ENCODE measurements at places on chromosomes 16 and 17.

GRCh38 chr16:85652431-85653221 is 36.1 kb downstream of the GINS2 start:
- no peak for DNase-seq

DNA sequence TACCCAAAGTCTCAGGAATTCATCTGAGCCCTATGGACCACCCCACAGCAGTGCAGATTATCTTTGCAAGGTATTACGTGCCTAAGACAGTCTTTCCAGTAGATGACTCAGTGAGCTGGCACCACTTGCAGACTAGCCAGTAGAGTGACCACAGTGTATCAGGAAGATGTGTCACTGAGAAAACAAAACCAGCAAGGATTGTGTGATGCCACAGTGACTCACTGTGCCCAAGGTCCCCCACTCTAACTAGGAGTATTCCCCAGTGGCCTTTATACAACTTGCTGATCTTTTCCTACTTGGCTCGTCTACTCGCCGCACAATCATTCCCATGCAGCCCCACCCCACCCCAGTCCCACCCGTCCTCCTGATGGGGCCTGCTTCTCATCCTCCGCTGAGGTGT is 26.8 kb upstream of the PRKCA start:
- DNase-seq, result no peak

GRCh38 chr17:3025421-3026124 is 37.8 kb downstream of the OR1D5 start:
- no peak for DNase-seq

DNA sequence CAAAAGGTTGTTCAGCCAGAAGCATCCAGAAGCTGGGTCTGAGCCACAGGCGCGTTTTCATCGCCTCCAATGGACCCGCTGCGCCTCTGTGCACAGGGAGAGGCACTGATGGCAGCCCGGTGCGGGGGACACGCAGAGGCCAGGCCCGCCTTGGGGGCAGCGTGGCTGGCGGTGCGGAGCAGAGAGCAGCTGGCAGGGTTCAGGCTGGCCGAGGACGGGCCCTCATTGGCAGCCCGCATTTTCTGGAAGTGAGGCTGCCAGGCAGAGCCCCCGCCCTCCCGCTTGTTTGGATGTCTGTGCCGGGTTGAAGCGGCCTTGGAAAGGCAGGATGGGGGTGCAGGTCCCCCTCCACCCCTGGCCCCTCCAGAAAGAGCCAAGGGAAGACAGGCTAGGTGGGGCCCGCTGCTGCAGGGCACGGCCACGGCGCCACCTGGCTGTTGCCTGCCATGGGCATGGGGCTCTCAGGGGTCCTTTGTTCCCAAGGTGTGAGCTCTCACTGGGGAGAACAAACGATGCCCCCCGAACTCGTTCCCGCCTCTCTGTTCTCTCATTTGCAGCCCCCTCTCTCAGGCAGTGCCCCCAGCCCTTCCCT is 18.8 kb downstream of the GSE1 start:
- no peak for DNase-seq

GRCh38 chr17:76940738-76941350 is 72.6 kb downstream of the MGAT5B start:
- no peak for DNase-seq

- no peak for DNase-seq
Observed at GRCh38 chr17:58587713-58588117, 73.3 kb upstream of the MTMR4 start.

DNA sequence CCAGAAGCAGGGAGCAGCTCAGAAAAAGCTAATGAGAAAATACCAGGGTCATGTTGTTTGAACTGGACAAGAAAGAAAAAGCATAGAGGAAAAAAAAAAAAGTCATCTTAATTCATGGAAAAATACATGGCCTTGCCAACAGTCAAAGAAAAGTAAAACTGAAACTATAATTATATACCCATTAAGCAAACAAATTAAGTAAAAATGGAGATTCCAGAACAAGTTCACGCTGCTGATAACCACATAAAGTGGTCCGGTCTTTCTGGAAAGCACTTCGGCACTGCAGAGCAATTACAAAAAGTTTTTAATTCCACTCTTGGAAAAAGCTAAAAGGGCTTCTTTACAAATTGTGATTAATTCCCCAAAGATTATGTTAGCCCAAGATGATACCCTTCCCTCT is 12.4 kb upstream of the P2RX5 start:
- DNase-seq, result no peak

DNA sequence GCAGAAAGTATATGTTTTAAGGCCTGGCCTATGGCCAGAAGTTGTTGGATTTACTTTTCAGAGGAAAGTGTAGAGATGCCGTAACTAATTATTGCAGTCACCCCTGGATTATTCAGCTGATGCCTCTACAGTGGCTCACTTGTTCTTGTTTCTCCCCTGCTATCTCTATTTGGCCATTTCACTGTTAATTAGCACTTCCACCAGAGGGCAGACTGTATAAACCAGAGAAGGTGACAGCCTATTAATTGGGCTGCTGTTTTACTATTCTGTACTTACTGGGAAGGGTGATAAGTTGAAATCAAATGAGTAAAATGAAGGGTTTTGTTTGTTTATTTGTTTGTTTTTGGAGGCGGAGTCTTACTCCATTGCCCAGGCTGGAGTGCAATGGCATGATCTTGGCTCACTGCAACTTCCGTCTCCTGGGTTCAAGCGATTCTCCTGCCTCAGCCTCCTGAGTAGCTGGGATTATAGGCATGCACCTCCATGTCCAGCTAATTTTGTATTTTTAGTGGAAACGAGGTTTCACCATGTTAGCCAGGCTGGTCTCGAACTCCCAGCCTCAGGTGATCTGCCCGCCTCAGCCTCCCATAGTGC is 66.0 kb downstream of the CDK12 start:
- no peak for DNase-seq

DNA sequence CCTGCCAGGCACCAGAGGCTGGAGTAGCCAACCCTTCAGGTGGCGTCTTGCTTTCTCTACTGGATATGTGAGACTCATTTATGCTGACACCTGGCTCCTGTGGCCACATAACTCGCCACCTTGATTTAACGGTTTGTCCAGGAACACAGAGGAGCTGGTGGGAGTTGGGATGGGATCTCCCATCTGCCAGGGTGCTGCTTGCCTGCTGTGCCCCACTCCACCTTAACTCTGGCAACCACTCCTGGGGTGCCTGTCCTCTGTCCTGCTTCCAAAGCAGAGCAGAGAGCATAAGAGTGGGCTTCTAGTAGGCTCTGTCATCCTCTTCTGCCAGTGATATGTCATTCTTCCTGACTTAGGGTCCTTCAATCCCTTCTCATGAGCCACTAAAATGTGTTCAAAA is 63.4 kb upstream of the ZNF423 start:
- no peak for DNase-seq

GRCh38 chr17:48728232-48729231 is at the start of gene HOXB13:
TSS of gene HOXB13 (minus strand) at chr17:48728750. CDS start at chr17:48728593, 157 bp downstream.
- no peak for DNase-seq

GRCh38 chr17:17304521-17304985 is 1.4 kb downstream of the NT5M start:
- no peak for DNase-seq

GRCh38 chr17:61005358-61005757 is 327.7 kb downstream of the BCAS3 start:
- no peak for DNase-seq

DNA sequence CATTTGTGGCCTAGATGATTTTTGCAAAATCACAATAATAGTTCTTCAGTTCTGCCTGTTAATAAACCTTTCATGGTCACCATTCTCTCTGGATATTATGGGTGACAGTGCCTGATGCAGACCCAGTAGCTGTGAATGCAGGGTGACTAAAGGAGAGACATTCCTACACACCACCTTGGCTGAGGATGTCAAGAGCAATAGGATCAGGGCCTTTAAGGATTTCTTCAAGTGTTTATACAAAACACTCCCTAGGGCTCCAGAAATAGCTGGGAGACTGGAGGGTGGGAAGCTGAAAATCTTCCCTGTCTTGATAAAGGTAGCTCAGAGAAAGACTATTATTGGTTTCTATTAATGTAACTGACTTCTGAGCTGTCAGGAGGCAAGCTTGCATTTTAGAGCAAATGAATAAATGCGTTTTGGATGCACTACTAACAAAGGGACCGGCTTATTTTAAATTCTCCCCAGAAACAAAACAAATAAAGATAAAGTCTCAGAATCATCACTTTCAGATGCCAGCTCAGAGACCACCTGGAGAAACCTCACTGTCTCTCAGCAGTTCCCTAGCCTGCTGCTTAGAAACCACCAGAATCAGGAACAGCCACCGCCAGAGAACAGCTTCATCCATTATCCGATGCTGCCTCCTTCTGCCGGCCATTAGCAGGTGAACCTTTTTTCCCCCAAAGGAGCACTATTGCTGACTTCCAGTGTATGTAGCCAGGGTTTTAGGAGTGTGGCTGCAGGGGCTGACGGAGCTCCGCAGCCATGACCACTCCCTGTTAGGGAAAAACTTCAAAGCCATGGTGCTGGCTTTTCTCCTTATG is 171.4 kb upstream of the DYNLRB2 start:
- no peak for DNase-seq

GRCh38 chr17:60311186-60311585 is 80.7 kb downstream of the USP32 start:
- no peak for DNase-seq

DNA sequence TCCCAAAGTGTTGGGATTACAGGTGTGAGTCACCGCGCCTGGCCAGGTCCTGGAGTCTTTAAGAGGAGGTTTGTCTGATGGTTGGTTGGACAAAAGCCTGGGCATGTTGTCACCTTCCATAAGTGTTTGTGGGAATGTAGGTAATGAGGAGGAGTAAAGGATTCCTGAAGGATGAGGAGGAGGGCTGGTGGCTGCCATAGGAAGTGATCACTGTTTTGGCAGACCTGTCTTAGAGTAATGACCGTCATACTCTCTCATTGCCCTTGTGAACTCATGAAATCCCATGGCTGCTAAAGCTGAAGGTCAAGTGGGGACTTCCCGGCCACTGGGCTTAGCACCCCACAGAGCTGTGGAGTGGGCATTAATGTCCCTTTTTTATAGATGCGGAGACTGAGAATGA is 40.5 kb downstream of the TENT4B start:
- DNase-seq, result no peak

- no peak for DNase-seq
Observed at GRCh38 chr16:85407-85782, 7.4 kb downstream of the MPG start.

DNA sequence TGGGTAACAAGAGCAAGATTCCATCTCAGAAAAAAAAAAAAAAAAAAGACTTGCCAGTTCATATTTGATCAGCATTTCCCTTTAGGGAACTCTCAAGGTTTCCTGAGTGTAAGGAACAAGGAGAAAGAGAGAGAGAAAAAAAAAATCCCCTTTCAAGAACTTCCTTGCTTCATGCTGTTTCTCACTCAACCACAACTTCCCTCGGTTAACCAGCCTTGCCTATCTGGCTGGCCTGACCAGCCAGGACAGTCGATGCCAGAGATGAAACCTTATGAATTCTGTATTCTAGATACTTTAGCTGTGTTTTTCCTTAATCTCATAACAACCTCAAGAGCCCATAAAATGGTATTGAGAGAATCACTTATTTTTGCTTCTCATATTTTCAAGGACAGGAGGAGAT is 2.6 kb upstream of the N4BP1 start:
- no peak for DNase-seq

- no peak for DNase-seq
Observed at GRCh38 chr16:21203155-21203797, 8.1 kb downstream of the ZP2 start.

DNA sequence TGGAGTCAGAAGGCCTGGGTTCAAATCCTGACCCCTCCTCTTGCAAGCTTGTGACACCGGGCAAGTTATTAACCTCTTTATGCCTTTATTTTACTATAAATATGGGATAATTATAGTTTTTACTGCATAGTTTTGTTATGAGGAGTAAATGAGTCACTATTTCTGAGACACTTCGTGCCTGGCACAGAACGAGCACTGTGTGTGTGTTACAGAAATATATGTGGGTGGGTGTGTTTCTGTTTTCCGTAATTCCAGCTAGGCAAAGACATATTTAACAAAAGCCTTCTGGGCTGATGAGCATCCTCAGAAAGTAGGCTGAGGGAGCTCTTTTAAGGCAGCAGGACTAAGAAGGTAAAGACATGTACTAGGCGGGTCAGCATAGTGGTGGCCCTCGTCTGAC is 417.9 kb downstream of the MAF start:
- no peak for DNase-seq

DNA sequence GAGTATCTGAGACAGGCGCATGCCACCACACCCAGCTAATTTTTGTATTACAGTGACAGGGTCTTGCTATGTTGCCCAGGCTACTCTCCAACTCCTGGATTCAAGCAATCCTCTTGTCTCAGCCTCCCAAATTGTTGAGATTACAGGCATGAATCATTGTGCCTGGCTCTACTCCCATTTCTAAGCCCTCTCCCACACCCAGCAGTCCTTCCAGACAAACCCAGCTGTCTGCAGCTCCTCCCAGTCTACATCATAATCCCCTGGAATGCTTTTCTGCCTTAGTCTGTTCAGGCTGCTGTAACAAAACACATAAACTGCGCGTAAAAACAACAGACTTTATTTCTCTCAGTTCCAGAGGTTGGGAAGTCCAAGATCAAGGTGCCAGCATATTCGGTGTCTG is 144.5 kb downstream of the GRIN2A start:
- no peak for DNase-seq

DNA sequence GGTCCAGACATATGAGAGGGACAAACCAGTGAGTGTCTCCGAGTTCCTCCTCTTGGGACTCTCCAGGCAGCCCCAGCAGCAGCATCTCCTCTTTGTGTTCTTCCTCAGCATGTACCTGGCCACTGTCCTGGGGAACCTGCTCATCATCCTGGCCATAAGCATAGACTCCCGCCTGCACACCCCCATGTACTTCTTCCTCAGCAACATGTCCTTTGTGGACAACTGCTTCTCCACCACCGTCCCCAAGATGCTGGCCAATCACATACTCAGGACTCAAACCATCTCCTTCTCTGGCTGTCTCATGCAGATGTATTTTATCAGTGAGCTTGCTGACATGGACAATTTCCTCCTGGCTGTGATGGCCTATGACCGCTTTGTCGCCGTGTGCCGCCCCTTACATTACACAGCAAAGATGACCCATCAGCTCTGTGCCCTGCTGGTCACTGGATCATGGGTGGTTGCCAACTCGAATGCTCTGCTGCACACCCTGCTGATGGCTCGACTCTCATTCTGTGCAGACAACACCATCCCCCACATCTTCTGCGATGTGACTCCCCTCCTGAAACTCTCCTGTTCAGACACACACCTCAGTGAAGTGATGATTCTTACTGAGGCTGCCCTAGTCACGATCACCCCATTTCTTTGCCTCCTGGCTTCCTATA is 19.2 kb downstream of the ZNF200 start:
- DNase-seq, result no peak

- DNase-seq, result no peak
Observed at GRCh38 chr17:61532826-61533225, 58.2 kb downstream of the NACA2 start.

GRCh38 chr16:10576390-10577304 is 3.8 kb downstream of the EMP2 start:
- DNase-seq, result no peak

DNA sequence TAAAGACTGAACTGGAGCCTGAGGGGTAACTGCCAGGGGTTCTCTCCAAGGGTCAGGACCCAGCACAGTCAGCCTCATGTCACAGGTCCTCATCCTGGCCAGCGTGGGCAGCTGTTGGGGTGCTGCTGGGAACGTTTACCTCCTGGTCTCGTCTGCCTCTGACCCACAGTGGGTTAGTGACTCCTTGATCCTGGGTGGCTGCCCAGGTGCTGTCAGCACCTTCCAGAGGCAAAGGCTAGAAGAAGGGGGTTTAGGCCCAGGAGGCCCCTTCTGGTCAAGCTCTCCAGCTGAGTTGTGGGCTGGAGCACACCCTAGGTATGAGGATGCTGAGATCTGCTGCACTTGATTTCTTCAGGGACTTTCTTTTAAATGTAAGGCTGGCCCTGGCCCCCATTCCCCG is 30.3 kb downstream of the AKAP1 start:
- no peak for DNase-seq

GRCh38 chr17:14813649-14814370 is 451.3 kb downstream of the PMP22 start:
- no peak for DNase-seq
